ENCODE measurements at places on chromosomes 3 and 15.
A peak's percentile ranks its signal among the peaks of the same experiment; 100 is the strongest.

DNA sequence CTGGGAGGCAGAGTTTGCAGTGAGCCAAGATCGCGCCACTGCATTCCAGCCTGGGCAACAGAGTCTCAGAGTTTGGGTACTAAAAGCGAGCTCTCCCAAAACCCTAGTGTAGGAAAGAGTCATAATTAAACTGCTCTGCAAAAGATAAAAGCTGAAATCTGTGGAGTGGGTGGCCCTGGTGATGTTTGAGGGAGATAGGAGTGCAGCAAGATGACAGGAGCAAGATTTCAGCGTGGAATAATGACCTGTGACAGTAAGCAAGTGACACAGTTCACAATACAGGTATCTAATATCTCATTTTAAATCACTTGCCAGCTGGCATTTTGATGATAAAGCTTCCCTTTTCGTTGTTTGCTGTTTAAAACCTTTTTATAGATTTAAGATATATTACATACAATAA is 79.3 kb downstream of the MDFIC2 start:
- DNase-seq: no peak

- DNase-seq: no peak
Measured at GRCh38 chr15:71106802-71107500, 8.3 kb upstream of the THSD4 start.

DNA sequence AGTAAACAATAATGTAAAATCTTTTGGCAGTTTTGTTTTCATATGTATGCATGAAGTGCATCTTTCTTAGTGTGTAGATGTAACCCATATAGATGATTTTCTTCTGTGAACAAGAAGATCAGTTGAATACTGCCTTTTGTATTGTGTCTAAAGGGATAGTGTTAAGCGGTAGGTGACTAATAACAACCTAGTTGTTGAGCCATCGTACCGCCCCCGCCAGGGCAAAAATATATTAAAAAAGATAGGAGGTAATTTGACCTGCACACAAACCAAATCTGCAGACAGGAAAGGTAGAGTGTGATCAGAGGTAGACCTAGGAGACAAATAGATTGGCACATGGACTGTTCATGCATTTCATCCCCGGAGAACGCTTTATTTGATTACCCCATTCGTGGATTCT is 3.3 kb upstream of the GMNC start:
- no peak for DNase-seq

GRCh38 chr3:196617256-196617655 is 22.2 kb upstream of the NRROS start:
- DNase-seq: no peak

- no peak for DNase-seq
Measured at GRCh38 chr3:157180262-157180661, 20.3 kb upstream of the CCNL1 start.

DNA sequence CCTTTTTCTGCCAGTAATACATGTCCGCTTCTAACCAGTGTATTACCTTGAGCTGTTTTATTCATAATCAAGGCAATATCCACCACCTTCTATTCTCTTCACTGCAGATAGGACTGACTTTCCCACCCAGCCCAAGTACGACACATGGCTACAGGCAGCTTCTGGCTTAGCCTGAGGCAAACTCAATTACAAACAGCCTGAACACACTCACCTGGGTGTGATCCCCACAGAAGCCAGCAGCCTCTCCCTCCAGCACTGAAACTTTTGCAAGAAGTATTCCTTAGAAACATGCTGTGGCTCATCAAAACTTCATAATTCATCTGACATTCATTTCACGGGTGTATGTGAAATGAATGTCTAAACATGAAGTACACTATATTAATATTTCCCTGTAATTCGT is 13.5 kb upstream of the KCNMB3 start:
- DNase-seq: no peak

DNA sequence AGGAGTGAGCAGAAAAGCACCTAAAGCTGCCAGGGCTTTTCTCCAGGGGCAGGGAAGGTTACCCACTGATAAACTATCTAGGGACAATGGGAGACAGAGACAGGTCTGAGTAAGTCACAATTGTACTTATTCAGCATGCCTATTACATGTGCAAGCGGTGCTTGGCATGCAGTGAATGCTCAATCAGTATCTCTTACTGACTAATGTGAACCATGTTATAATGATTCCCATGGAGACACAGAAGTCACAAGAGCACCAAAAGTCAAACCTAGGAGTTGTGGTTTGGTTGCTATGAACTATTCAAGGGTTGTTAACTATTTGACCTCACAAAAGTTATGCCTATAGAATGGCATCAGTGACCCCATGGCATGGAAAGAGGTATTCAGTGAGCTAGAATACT is 50.0 kb upstream of the RASGRP1 start:
- DNase-seq: no peak

DNA sequence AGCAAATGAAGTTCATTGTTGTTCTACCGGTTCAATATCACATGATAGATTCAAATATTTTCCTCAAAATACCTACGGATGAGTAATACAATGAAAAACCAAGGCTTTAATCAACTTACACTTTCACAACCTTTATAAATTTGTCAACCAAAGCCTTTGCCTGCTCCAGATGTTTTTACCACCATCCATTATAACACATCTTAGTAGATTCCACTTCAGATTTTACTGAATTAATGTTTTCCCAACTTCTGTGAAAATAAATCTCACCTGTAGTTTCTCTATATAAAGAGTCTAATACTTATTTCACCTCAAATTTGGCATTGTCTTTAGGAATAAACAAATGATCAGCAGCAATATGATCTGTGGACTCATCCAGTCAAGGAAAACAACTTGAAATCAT is 131.1 kb downstream of the ZNF280D start:
- no peak for DNase-seq

- DNase-seq: peak; percentile 29
Measured at GRCh38 chr3:160929595-160929994, 173.6 kb downstream of the PPM1L start.

DNA sequence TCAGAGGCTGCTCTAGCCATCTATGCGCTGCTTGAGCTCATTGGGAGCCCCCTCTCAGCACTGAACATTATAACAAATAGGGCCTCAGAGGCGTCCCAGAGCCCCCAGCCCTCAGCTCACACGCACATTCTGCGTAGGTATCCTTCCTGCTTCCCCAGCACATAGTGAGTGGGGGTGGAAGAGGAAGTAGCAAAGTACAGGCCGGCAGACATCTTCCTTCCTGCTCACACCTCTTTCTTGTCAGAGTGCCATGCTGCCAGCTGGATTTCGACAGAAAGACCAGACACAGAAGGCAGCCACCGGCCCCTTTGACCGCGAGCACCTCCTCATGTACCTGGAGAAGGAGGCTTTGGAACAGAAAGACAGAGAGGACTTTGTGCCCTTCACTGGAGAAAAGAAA is 16.6 kb downstream of the TMOD2 start:
- DNase-seq: no peak

GRCh38 chr3:126984391-126985131 is 1.6 kb downstream of the PLXNA1 start:
- no peak for DNase-seq

DNA sequence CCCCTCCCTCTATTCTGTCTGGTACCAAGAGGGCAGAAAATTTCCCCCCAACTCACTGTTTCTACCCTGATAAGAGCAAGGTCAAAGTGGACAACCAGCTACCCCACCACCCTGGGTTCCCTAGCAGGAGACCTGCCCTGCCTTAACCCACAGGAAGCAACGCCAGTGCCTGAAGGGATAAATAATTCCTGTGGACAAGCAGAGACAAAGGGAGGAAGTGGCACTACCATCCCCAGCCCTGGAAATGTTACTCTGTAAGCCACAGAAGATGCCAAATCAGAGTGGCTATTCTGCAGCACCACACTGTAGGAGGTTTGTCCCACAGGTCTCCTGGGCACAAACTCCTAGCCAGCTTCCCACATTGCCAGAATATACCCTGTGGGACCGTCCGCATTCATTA is 80.1 kb downstream of the DNAH12 start:
- no peak for DNase-seq

DNA sequence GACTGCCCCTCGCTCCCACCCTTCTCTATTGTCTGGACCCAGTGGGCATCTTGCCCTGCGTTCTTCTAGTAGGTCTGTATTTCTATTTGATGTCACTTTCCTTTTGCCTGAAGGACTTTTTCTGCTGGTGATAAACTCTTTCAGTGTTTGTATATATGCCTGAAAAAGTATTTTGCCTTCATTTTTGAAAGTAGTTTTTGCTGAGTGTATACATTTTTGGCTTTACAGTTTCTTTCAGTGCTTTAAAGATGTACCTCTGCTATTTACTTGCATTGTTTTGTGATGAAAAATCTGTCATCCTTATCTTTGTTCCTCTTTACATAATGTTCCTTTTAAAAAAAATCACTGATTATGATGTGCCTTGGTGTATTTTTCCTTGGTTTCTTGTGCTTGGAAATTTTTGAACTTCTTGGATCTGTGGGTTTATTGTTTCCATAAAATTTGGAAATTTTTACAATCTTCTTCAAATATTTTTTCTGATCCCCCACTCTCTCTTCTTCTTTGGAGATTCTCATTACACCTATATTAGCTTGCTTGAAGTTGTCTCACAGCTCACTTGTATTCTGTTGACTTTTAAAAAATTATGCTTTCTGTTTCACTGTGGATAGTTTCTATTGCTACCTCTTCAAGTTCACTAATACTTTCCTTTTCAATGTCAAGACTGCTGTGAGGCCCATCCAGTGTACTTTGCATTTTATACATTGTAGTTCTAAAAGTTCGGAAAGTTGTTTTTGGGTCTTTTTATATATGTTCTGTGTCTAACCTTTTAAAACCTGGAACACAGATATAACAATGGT is 67.8 kb downstream of the RGMA start:
- no peak for DNase-seq
